A549 treated with DMSO at 1 μM for 4 hours (cell line): ENCODE measurements at places on chromosomes 5 and 9. TPM values are rescaled to one million over a fixed set of nuclear protein-coding genes. Genes with fewer than 3 reads are reported as not detected.

Gene PLCXD3
- total RNA-seq: 0.21 to 0.54 TPM (median 0.31 TPM) in 5 replicates

Gene PCDHA10
- total RNA-seq: 0.01 to 0.06 TPM (median 0.01 TPM) in 4 of 5 replicates, not detected in the other

Gene CTNND2
- not detected in 5 replicates for total RNA-seq

Gene SLC34A3
- total RNA-seq: 0.07 to 0.14 TPM (median 0.11 TPM) in 4 of 5 replicates, not detected in the other

Gene SPATA31D4
- total RNA-seq: not detected in 5 replicates

Gene FOXI1
- total RNA-seq: not detected in 5 replicates

Gene GABRA1
- not detected in 5 replicates for total RNA-seq

Gene UBE2QL1
- 0.04 to 0.15 TPM (median 0.10 TPM) in 5 replicates for total RNA-seq

Gene HRCT1
- total RNA-seq: 0.11 to 0.17 TPM (median 0.14 TPM) in 3 of 5 replicates, not detected in the others

Gene MEF2C
- total RNA-seq: 0.07 TPM in 1 of 5 replicates, not detected in the others

Gene RHOBTB3
- 7.3 to 9.3 TPM (median 8.0 TPM) in 5 replicates for total RNA-seq

Gene DPH7
- total RNA-seq: 24.3 to 29.5 TPM (median 27.4 TPM) in 5 replicates

Gene SPINK6
- total RNA-seq: 0.32 to 0.76 TPM (median 0.48 TPM) in 5 replicates

Gene PDE6A
- 0.11 to 0.18 TPM (median 0.14 TPM) in 5 replicates for total RNA-seq

Gene ARHGAP26
- 5.9 to 10.0 TPM (median 8.5 TPM) in 5 replicates for total RNA-seq

Gene SLC23A1
- 1.0 to 1.5 TPM (median 1.1 TPM) in 5 replicates for total RNA-seq

Gene ADGRD2
- not detected in 5 replicates for total RNA-seq

Gene BTNL9
- total RNA-seq: 0.81 to 1.4 TPM (median 0.87 TPM) in 5 replicates

Gene STC2
- total RNA-seq: 55.5 to 104 TPM (median 60.0 TPM) in 5 replicates

Gene CTXN3
- not detected in 5 replicates for total RNA-seq

Gene PTTG1
- total RNA-seq: 194 to 300 TPM (median 218 TPM) in 5 replicates

Gene PCDHGB4
- 0.77 to 1.0 TPM (median 0.88 TPM) in 5 replicates for total RNA-seq

Gene SPINK4
- total RNA-seq: 0.40 TPM in 1 of 5 replicates, not detected in the others

Gene ERCC8
- 13.9 to 21.7 TPM (median 15.4 TPM) in 5 replicates for total RNA-seq

Gene ACOT12
- 0.06 TPM in 1 of 5 replicates, not detected in the others for total RNA-seq

Gene PCDHGA2
- total RNA-seq: 0.66 to 0.87 TPM (median 0.76 TPM) in 5 replicates

Gene ADAMTS6
- 0.05 to 0.18 TPM (median 0.08 TPM) in 5 replicates for total RNA-seq

Gene C1QTNF3
- 0.13 to 0.23 TPM (median 0.20 TPM) in 4 of 5 replicates, not detected in the other for total RNA-seq

Gene AQP7
- total RNA-seq: 0.21 to 0.43 TPM (median 0.32 TPM) in 5 replicates

Gene SUSD3
- 0.26 to 0.79 TPM (median 0.58 TPM) in 5 replicates for total RNA-seq

Gene SLC31A1
- 21.4 to 26.1 TPM (median 23.4 TPM) in 5 replicates for total RNA-seq

Gene ZBED3
- 2.9 to 4.5 TPM (median 2.9 TPM) in 5 replicates for total RNA-seq

Gene GNG10
- 58.2 to 72.1 TPM (median 63.6 TPM) in 5 replicates for total RNA-seq

Gene FAM78A
- 0.19 to 0.69 TPM (median 0.41 TPM) in 5 replicates for total RNA-seq

Gene IL11RA
- total RNA-seq: 5.6 to 7.6 TPM (median 6.1 TPM) in 5 replicates

Gene N4BP3
- total RNA-seq: 1.0 to 1.5 TPM (median 1.4 TPM) in 5 replicates

Gene TLN1
- total RNA-seq: 104 to 127 TPM (median 121 TPM) in 5 replicates

Gene BRIX1
- total RNA-seq: 46.8 to 61.7 TPM (median 58.3 TPM) in 5 replicates

Gene CARD9
- total RNA-seq: 0.64 to 2.6 TPM (median 1.1 TPM) in 5 replicates

Gene FRRS1L
- 0.15 to 0.76 TPM (median 0.20 TPM) in 5 replicates for total RNA-seq

Gene SPINK5
- not detected in 5 replicates for total RNA-seq

Gene GABRA6
- total RNA-seq: not detected in 5 replicates

Gene DPYSL3
- 17.5 to 21.1 TPM (median 17.5 TPM) in 5 replicates for total RNA-seq

Gene ACTL7B
- 0.03 TPM in 1 of 5 replicates, not detected in the others for total RNA-seq

Gene TTC16
- 0.03 TPM in 1 of 5 replicates, not detected in the others for total RNA-seq

Gene WDR38
- total RNA-seq: 0.07 to 0.15 TPM (median 0.09 TPM) in 3 of 5 replicates, not detected in the others

Gene SHISAL2B
- total RNA-seq: not detected in 5 replicates

Gene GMCL2
- not detected in 5 replicates for total RNA-seq

Gene PCDHGB1
- total RNA-seq: 1.6 to 2.1 TPM (median 1.8 TPM) in 5 replicates

Gene LRRC70
- 0.08 to 0.41 TPM (median 0.14 TPM) in 3 of 5 replicates, not detected in the others for total RNA-seq

Gene PTRH1
- total RNA-seq: 10.4 to 17.0 TPM (median 14.5 TPM) in 5 replicates

Gene HTR4
- not detected in 5 replicates for total RNA-seq

Gene FOXD4L4
- total RNA-seq: 0.07 to 0.10 TPM (median 0.08 TPM) in 3 of 5 replicates, not detected in the others

Gene ATG10
- 6.8 to 9.3 TPM (median 8.5 TPM) in 5 replicates for total RNA-seq

Gene PCDHGB6
- total RNA-seq: 0.09 to 0.23 TPM (median 0.13 TPM) in 5 replicates

Gene EIF4EBP3
- 2.1 to 2.9 TPM (median 2.6 TPM) in 5 replicates for total RNA-seq

Gene SPEF2
- total RNA-seq: 1.3 to 3.0 TPM (median 2.3 TPM) in 5 replicates

Gene LIFR
- 5.2 to 8.2 TPM (median 7.5 TPM) in 5 replicates for total RNA-seq
